LHCN-M2 (cell line): ENCODE measurements at places on chromosomes 7 and 10. TPM values are rescaled to one million over a fixed set of nuclear protein-coding genes. Genes with fewer than 3 reads are reported as not detected.

The MIOS gene
- 215 and 330 TPM in 2 replicates for total RNA-seq

The SH2D4B gene
- not detected in 2 replicates for total RNA-seq

DNA sequence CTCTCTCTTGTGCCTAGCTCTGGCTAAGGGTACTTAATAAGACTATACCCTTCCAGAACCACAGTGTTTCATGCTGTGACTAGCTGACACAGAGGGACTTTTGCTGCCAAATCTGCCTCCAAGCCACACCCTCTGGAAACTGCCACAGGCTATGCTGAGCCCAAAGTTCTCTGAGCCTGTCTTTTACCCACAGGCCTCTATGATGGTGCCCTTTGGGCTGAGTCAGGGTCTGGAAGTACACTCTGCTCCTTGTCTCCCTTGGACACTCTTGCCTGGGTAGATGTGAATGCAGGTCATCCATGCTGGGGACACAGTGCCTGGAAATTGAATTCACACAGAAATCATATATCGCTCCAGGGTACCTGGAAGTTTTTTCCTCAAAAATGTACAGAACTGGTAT lies 22.6 kb downstream of the DYDC1 start:
- DNase-seq, result no peak

GRCh38 chr10:87613751-87614150 lies 45.9 kb upstream of the PAPSS2 start:
- DNase-seq, result no peak

GRCh38 chr7:132738254-132738653 lies 162.0 kb upstream of the PLXNA4 start:
- DNase-seq, result peak; percentile 94

DNA sequence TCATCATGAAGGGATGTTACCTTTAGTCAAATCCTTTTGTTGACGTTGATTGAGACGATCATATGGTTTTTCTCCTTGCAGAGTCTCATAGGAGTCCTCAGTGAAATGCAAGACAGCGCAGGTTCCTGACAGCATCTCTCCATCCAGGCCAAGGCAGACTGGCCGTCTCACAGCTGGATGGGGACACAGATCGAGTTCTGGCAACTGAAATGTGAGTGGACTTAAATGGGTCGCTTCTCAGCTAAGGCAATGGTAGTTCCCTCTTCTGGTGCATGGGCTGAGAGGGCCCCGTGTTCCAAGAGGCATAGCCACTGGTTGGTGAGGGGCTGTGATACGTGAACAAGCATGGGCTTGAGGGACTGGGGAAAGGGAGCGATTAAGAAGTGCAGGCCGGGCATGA lies 99.3 kb upstream of the CPXM2 start:
- no peak for DNase-seq
